NCI-H1930 (cell line): ENCODE measurements at places on chromosomes 6 and 20.

GRCh38 chr6:113805173-113805790, 51.9 kb upstream of the MARCKS start:
- DNase-seq = no peak

DNA sequence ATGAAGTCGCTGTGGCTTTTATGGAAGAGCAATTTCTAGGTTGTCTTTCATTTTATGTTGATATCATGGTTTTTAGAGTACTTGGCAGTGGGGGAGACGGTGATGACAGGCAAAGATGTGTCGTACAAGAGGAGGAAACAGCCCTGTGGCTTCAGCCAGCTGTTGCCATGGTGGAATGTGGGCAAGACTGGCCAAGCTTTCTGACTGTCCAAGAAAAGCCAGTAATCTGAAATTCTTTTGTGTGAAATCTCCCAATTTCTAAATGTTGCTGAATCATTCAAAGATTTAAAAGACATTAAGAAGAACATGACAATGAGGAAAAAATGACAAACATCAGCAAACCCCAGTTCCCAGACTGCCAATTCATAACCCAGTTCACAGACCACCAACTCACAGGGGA, 23.1 kb downstream of the PFDN4 start:
- no peak for DNase-seq

DNA sequence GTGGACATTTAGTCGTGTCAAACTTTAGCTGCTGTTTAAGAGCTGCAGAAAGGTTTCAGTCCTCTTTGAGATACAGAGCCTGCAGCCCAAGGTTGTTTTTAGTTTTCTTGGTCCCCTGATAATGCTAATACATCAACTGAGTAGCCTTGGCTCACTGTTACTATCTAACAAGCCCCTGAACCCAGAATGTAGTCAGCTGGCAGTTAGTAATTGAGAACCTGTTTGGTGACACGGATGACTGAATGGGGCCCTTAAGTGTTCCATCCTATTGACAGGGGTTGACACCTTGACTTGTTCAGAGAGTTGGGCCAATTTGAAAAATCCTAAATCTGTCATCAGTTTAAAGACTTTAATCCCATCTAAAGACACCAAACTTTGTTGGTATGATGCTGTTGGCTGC, 2.8 kb downstream of the RTN4IP1 start:
- DNase-seq = no peak

GRCh38 chr6:90385759-90386313, 89.2 kb upstream of the BACH2 start:
- DNase-seq = no peak

DNA sequence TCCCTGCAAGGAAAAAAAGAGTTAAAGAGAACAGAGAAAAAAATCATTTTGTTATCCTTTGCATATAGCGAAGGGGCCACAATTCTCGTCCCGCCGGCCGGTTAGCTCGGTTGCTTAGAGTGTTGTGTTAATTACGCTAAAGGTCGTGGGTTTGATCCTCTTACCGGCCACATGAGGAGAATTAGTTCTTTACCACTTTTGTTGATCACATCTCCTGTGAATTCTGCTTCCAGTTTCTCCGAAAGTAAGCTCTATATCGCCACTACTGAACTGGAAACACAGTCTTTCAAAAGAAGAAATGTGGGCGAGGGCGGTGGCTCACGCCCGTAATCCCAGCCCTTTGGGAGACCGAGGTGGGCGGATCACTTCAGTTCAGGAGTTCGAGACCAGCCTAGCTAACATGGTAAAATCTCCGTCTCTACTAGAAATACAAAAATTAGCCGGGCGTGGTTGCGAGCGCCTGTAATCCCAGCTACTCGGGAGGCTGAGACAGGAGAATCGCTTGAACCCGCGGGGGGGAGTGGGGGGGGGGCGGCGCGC, 13.4 kb downstream of the PRSS16 start:
- no peak for DNase-seq

DNA sequence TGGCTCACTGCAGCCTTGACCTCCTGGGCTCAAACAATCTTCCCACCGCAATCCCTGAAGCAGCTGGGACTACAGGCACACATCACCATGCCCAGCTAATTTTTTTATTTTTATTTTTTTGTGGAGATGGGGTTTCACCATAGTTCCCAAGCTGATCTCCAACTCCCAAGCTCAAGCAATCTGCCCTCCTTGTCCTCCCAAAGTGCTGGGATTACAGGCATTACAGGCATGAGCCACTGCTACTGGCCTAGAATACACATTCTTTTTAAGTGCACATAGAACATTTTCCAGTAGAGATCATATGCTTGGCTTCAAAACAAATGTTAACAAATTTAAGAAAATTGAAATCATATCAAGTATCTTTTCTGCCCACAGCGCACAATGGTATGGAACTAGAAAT, 176.8 kb upstream of the MARCKS start:
- DNase-seq = no peak

GRCh38 chr6:154951345-154952200, 43.5 kb upstream of the TIAM2 start:
- no peak for DNase-seq

DNA sequence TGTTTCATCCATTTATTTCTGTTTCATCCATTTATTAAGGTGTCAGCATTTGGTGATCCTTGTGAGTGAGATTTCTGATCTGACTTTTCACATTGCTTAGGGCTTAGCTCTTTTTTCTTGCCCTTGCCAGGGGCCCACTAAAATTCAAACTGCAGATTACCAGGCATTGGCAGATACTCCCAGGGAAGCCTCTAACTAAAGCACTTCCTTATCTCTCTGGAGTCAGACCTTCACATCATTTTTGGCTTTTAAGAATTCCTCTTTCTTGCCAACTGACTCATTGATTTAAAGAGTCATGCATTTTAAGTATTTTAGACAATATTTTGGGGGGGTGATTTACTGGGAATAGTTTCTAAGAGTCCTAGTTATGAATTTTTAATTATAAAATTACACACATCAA, 2.6 kb upstream of the WFDC8 start:
- no peak for DNase-seq

DNA sequence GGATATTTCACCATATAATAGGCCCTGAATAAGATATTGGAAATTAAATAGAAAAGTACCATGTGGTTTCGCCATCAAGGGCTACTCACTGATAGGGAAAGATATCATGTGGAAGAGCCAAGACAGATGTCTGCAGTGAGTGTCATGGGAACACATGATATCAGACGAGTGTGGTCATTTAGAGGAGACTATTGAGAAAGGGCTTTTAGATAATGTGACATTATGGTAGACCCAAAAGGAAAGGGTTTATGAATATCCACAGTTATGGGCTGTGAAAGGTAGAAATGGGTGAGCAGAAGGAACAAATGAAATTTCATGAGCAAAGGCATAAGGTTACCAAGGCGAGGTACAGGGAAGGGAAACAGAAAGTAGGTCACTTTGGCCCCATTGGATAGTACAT, 182.3 kb upstream of the PRSS16 start:
- no peak for DNase-seq

GRCh38 chr6:136737374-136737844, 54.9 kb downstream of the MAP3K5 start:
- no peak for DNase-seq

DNA sequence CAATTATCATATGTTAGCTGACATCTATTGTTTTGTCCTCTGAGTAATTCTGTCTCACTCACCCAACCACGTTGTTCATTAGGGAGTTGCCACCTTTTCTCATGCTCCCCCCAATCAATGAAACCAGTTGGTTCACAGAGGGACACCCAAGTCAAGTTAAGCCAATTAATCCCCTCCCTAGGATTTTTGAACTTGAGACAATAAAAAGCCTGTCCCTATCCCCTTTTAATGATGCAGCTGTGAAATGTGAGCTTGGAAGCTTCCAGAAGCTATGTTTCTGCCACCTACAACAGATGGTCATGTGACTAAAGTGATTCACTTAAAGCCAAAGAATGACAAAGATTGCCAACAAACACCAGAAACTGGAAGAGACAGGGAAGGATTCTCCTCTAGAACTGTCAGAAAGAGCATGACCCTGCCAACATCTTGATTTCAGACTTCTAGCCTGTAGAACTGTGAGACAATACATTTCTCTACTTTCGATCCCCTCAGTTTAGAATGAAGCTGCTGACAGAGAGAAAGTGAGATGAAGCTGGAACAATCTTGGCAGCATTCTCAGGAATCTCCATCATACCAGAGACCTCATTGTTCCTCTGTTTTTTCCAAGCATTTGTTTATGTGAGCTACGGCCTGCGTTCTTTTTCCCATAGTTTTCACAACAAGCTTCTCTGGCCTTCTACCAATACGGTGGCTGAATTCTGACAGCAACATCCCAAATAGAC, 57.8 kb upstream of the TPD52L1 start:
- no peak for DNase-seq

DNA sequence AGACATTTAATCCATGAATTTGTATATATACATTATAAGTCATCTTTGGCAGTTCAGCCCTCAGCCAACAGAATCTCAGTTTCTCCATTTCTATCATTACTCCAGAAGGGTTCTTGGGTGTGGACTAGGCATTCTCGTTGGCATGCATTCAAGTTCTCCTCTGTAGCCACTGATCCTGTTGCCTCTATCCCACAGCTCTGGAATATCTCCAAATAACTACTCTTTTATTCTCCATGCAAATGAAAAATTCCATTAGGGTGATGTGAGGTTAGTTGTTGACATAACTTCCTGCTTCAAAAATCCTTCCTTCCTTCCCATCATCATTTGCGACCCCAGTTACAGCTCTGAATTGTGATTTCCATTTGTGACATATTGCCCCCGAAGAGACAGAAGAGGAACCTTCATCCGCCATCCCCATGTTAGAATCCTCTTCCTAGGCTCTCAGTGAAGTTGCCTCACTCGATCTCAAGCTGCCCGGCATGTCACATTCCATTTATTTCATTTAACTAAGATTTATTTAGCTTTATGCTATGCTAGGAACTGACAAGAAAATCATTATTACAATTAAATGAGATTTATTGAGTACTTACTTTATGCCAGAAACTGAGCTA, 93.7 kb upstream of the EDN1 start:
- no peak for DNase-seq

DNA sequence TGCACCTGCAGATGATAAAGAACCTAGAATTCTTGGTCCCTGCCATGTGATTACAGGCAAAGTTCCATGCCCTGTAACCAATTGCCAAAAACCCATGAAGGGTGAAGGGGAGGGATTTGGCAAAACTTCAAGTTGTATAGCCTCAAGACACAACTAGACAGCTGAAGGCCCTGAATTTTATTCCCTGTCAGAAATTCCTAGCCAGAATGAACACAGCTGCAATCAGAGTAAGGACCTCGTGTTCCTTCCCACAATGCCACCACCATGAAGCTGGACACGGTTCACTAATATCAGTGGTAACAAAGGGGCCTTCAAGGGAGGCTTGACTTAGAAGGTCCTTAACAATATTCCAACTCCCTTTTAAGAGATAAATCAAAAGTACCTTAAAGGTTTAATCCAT, 22.5 kb upstream of the IRAK1BP1 start:
- no peak for DNase-seq

DNA sequence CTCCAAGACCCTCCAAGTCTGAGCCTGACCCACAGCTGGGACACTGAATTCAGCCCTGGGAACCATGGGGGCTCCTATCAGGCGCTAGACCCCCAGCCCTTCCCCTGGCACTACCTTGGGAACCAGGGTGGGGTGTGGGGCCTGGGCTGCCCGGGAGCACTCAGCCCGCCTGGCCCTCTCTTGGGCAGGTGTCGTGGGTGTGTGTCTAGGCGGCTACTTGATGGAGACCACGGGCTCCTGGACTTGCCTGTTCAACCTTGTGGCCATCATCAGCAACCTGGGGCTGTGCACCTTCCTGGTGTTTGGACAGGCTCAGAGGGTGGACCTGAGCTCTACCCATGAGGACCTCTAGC, 14.6 kb downstream of the SLC17A9 start:
- no peak for DNase-seq

DNA sequence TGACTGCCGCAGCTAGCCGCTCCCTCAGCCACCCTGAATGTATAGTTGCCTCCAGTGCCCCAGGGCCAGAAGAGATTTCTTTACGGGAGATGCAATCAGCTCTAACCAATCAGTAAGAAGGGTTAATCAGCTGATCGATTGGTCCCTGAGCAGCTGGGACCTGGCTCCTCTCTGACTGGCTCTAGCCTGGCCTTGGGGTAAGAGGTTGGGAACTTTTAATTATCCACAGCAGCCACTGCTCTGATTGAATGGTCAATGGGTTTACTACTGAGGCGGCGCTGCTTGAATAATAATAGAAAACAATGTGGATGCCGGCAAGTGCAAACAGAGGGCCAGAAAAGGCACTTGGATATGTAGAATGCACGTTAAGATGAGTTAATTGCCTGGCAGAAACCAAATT, 99.8 kb downstream of the TFAP2A start:
- peak; percentile 47 for DNase-seq

GRCh38 chr6:1679031-1679687, 69.4 kb downstream of the FOXC1 start:
- no peak for DNase-seq

DNA sequence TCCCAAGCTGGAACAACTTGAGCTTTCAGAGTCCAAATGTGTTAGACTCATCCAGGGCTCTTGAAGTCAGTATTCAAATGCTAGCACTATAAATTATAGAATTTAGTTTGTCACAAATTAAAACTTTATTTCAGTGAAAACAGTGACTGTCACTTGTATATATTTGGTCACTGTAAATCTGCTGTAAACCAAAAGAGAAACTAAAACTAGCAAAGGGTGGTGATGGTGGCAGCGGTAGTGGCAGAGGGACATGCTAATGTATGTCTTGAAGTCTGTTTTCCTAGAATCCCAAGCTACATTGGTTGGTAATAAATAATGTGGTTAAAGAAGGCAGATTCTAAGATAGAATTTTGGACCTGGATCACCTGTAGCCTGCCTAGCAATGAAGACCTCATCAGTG, 140.4 kb upstream of the CENPW start:
- no peak for DNase-seq

GRCh38 chr6:7827142-7827541, 83.4 kb downstream of the TXNDC5 start:
- no peak for DNase-seq

- no peak for DNase-seq
Observed at GRCh38 chr6:99187429-99187828, 162.0 kb downstream of the FAXC start.

DNA sequence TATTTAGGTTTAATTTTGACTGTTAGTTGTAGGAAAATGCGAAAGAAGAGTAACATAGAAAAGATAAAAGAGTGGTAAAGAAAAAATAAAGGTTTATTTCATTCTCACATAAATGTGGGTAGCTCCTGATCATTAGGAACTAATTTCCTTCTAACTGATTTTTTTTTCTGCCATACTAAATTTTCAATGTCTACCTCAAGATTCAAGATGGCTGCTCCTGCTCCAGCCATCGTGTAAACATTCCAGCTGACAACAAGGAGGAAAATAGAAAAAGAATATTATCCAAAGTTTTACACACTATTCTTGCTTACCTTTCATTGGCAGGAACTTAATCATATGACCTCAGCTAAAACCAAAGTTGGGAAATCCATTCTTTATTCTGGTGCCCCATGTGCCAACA, 488.2 kb downstream of the LMBRD1 start:
- no peak for DNase-seq

DNA sequence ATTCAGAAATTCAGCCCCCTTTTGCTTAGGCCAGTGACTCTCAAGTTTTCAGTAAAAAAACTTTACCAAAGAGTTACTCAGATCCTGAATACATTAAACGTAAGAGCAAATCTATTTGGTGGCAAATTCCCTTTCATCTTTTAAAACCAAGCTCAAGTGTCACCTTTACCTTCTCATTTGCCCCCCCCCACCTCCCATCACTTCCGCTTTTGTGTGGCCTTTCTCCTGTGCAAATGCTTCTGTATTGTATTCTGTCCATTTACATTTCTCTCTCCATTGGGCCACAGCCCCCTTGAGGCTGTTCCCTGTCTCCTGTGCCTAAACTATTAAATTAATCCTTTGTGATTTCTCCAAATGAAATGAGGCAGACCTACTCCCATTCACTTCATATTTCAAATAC, 1.9 kb downstream of the NOL7 start:
- DNase-seq = no peak

GRCh38 chr6:94323853-94324252, 904.5 kb upstream of the EPHA7 start:
- no peak for DNase-seq
